ENCODE measurements at places on chromosomes 6 and 20.
A peak's percentile ranks its signal among the peaks of the same experiment; 100 is the strongest.

- DNase-seq: no peak
Observed at GRCh38 chr20:37316775-37317170, 27.3 kb downstream of the MANBAL start.

DNA sequence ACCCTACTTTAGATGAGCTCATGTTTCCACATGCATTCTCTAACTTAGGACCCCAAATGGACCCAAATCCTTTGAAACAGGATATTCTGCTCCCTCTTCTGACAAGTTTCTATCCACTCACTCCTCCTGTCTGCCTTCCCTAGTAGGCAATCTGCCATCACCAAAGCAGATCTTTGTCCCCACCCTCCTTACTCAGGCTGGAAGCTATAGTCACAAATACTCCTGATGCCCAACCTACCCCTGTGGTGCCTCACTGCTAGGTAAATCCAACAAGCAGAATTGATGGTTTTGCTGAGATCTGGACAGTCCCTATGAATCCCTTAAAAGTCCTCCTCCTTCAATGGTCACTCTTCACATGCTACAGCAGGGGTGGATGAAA lies 21.7 kb downstream of the ELOVL5 start:
- no peak for DNase-seq

DNA sequence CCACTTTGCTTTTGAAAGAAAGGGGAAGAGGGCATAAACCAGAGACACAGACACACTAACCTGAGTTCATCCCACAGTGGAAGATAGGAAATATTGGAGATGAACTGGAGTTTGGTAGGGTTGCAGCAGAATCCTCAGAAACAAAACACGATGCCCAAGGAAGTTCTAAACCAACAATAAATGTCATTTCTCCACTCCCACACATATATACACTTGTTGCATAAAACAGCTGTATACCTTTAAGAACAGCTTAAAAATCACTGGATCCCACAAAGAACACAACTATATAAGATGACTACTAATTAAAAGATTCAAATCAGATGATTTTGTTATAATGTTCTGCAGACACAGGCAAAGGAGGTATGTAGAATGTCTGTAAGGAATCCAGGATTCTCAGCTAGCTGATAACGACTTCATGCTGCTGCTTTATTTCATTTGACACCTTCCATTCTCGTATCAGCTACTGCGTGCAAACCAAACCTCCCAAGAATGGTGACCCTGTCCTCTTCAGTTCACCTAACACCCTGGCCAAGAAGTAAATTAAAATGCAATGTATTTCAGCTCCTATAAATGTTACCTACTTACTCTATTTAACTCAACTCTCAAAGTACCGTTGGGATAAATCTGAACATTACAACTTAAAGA lies 14.3 kb downstream of the KIF13A start:
- DNase-seq: no peak

DNA sequence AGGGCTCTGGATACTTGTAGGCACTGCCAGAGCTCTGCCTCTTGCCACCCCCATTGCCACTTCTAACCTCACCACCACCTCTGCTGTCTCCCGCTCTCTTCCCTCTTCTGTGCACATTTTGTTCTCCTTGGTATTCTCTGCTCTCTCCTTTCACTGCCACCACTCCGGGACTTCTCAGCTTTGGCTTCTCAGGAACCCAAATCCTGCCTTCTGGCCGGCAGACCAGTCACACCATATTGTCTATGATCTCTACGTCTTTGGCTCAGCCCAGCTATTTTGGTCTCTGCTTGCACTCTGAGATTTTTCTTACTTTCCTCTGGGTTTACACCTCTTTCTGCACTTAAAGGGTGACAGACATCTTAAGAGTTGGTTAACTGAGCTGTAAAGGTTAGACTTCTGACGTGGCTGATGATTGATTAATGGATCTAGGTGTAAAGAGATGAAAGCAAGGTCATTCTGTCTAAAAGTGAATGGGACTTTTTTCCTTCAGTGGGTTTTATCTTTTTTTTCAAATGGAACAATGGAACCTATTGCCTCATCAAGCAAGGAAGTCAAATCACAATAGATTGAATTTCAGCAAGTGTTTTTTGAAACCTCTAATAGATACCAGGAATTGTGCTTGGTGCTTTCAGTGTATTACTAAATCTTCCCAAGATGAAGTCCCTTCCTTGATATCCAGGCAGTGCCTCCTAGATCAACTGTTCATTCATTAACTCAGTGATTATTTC lies 13.8 kb downstream of the MMP24 start:
- no peak for DNase-seq

DNA sequence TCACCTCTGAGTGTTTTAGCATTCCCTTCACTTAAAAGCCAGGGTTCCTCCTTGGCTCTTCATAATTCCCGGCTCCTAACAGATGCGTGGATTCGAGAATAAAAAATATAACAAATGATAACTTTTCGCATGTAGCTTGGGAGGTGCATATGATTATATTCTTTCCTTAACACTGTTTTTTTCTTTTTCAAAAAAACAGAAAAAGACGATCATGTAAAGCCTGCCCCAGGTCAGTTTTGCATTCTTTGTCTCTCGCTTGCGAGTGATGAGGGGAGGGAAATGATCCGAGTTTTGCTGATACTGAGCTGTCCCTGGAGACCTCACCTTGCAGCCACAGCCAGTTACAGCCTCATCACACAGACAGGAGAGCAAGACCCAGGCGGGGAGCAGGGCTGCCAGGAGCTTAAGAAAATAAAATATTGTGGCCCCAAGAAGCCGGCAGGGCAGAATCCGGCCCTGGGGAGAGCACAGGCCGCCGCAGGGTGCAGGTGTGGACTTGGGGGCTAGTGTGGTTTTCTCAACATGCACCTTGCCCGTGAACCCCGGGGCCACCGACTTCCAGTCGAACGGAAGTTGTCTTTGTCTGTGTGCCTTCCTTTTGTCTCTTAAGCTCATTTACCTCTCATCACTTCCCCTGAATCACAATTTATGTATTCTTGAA lies 301.8 kb downstream of the TAF4 start:
- no peak for DNase-seq

- no peak for DNase-seq
Observed at GRCh38 chr6:122369536-122369935, 29.9 kb upstream of the HSF2 start.

DNA sequence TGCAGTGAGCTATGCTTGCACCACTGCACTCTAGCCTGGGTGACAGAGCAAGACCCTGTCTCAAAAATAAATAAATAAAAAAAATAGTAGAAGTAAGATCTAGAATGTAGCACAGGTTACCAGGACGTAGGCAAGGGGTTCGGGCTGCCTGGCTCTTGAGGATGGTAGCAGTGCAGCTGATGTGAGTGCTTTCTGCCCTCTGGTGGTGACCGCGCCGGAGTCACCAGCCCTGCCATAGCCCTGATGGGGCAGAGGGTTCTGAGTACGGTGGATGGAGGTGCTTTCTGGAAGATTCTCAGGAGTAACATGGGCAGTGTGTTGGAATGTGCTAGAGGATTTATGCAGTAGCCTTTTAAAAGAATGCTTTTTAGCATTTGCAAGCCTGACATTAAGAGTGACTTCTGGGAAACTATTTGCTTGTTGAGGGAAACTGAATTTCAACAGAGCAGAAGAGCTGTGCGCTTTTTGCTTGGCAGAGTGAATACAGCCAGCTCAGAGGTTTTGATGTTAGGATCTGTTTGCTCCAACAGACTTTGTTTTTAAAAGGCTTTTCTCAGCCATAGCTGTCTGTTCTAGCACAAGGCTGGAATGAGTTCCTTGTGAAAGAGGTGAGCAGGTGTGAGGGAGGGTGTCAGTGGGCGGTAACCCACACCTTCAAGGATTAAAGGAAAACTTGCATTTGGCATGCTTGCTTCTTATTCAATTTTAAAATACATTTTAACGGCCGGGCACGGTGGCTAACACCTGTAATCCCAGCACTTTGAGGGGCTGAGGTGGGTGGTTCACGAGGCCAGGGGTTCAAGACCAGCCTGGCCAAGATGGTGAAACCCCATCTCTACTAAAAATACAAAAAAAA lies 65.9 kb downstream of the PTPN1 start:
- peak; percentile 83 for DNase-seq

DNA sequence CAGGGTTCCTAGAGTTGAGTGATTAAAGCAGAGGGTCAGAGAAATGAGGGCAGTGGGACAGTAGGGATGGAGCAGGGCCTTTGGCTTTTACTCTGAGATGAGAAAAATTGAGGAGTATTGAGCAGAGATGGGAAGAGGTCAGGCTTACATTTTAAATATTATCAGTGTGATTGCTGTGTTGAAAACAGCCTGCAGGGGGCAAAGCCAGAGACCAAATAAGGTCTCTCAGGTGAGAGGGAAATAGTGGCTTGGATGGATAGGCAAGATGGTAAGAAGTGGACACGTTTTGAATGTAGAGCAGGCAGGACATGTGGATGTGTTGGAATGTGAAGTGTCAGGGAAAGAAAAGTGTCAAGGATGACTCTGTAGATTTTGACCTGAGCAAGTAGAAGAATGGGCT lies 105.0 kb upstream of the MAP3K7 start:
- DNase-seq: no peak

DNA sequence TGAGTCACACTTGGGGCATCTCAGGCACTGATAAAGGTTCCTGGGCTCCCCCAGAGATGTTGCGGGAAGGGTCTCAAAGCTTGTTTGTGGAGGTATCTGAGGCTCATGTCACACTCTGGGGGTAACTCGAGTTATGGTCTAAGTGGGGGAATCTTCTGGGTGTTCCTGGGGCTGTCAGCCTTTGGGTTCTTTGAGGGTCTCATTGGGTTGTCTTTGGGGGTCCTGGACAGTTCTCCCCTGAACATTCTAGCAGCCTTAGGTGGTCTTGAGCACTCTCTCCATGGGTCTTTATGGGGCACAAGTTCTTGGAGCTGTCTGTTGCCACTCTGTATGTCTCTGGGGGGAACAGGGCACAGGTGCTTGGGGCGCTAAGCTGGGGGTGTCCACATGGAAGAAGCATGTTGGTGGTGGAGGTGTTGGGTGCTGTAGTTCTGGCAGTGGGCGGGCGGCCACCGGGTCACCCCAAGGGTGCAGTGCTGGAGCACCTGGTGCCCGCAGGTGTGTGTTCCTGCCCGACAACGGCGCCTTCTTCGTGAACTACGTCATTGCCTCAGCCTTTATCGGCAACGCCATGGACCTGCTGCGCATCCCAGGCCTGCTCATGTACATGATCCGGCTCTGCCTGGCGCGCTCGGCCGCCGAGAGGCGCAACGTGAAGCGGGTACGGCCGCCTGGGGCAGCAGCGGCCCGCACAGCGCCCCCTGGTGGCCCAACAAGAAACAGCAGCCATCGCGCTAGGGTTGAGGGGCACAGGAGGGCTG lies 7.1 kb upstream of the CAPN11 start:
- DNase-seq: peak; percentile 71

- no peak for DNase-seq
Observed at GRCh38 chr20:64157878-64158277, 6.4 kb upstream of the MYT1 start.

DNA sequence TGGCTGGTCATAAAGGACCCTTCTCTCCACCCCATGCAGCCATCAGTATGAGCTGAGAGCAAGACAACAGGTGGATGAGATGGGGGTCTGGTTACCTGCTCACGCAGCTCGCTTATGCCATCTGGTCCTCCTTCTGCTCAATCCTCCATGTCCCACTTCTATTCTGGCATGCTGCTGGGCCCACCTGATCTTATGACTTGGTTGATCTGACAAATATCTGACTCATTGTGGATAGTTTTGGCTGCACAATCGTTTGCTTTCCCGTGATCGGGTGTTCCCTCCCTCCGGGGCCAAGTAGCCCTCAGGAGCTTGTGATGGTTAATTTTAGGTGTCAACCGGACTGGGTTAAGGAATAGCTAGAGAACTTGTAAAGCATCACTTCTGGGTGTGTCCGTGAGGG lies 26.6 kb upstream of the ELMO2 start:
- no peak for DNase-seq

- DNase-seq: no peak
Observed at GRCh38 chr6:170128346-170128745, 162.5 kb downstream of the DLL1 start.

DNA sequence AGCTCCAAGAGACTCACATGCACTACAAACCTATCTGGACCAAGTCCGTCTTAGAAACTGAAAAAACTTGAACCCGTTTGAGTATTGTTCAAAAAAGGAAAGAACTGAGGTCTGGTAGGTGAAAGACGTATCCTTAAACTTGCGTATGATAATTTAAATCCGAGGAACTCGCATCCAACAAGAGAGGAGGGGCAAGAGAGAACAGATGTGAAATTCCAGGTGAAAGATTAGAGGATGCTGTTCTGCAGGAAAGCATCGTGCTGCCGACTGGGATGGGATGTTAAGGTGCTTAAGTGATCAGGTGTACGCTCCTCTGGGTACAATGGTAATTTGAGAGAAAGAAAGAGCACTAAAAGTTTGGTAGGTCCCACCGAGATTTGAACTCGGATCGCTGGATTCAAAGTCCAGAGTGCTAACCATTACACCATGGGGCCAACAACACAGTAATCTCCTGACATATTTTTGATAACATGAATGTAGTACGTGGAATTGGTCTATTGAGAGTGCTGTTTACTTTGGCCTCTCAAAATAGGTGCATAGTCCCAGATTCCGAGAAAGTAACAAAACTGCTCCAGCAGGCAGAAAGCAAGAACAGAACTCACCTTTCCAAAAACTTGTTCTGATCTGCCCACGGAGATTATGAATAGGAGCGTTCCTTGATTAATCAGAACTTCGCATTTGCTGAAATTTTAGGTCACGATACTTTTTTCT lies 53.5 kb upstream of the BTN3A2 start:
- peak; percentile 86 for DNase-seq
